Body of pancreas (tissue), 4 donors: ENCODE measurements at places on chromosomes 5 and 9. TPM values are rescaled to one million over a fixed set of nuclear protein-coding genes. Genes with fewer than 3 reads are reported as not detected.

The SLC26A2 gene
- 6.5 TPM for total RNA-seq

DNA sequence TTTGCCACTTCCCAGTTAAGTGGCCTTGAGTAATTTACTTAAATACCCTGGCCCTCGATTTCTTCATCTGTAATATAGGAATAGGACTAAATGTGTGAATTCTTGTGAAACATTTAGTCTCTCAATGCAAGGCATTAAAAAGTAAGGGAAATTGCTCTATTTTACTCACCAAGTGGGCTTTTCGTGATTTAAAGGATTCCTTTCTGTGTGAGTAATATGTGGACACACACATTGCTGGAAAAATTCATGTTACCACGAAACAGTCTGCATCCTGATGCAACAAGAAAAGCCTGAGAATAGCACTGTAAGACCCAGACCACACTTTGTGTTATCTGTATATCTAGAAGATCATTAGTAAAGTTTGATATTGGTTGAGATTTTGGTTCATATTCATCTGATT, 1243.0 kb upstream of the CDH9 start:
- no peak for DNase-seq

- DNase-seq: no peak
Observed at GRCh38 chr5:143749581-143750205, 62.3 kb upstream of the HMHB1 start.

The PKD2L2 gene
- total RNA-seq: not detected

The OR2K2 gene
- not detected for total RNA-seq

The ITGA2 gene
- total RNA-seq: 4.0 TPM

- no peak for DNase-seq
Observed at GRCh38 chr9:89413963-89414638, 83.8 kb downstream of the SEMA4D start.

The IFNA13 gene
- total RNA-seq: not detected
